ENCODE measurements at places on chromosomes 13 and 19.

GRCh38 chr13:43132911-43133310 lies 109.5 kb downstream of the DNAJC15 start:
- DNase-seq = no peak

- no peak for DNase-seq
Measured at GRCh38 chr19:18507021-18507726, 14.7 kb downstream of the ELL start.

GRCh38 chr13:73403355-73404120 lies 344.7 kb downstream of the KLF5 start:
- no peak for DNase-seq

DNA sequence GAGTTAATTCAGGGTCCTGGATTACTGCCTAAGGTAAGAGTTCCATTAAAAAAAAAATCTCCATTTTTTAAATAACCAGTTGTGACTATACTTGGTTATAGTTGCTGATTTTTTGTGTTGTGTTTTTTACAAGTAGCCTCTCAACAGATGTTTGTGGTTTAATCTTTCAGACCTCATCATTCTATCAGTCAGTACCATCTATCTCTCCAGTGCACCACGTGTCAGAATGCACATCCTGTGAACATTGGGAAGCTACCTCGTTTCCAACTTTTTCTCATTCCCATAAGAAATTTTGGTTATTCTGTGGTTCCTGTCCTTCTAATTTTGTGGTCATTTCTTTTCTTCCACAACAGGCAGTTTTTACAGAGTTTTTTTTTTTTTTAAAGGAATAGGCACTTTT lies 39.2 kb downstream of the WDFY2 start:
- no peak for DNase-seq

DNA sequence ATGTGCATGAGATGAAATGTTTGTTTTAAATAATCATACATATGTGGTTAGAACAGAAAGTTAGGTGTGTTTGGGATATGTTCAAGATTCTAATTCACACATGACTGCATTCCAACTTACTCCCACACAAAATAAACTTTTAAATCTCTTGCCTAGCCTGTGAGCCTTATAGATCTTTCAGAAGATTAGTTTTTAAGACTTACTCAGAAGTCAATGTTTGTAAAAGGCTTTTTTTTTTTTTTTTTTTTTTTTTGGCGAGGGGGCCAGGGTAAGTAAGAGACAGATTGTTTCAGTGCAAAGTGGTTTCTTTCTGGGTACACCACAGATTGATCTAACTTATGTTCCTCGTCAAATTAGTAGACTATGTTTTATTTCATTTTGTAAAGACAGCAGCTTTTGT lies 39.1 kb downstream of the GPR180 start:
- DNase-seq = no peak

DNA sequence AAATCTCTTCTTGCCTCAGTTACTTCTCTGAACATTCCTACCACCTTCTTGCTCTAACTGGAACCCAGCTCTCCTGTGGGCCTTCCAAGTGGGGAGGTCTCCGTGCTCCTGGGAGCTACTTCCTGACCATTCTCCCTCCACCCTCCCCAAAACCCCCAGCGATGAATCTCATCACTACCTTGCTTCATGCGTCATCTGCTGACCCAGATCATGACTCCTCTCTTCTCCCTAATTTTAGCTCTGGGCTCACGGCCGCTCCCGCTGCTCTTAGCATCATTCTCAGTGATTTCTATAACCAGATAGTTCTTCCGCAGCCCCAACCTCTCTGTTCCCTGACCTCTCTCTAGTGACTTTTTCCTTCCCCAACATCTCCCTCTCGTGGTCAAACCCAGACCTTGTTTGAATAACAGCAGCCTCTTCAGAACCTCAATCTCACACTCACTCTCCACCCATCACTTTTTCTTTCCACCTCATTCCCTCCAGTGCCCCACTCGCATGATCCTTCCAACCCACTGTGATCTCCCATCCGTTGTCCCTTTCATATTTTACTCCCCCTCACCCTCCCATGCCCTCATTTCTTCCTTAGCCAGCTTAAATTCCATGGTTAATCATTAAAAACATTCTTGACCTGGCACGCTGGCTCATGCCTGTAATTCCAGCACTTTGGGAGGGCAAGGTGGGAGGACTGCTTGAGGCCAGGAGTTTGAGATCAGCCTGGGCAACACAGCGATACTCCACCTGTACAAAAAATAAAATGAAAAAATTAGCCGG lies 21.8 kb downstream of the MRPS12 start:
- DNase-seq = no peak

- no peak for DNase-seq
Measured at GRCh38 chr19:37719927-37720265, 335 bp upstream of the ZNF607 start.

All from stimulated activated CD8-positive, alpha-beta memory T cell treated with anti-CD3 and anti-CD28 coated beads, Interleukin-4, amount 100 ng/mL, for 1 hour (primary cell).